ENCODE measurements at places on chromosomes 5 and 9.

- DNase-seq: no peak
These were observed 1.8 kb downstream of the TCERG1 start for GRCh38 chr5:146448783-146449519.

DNA sequence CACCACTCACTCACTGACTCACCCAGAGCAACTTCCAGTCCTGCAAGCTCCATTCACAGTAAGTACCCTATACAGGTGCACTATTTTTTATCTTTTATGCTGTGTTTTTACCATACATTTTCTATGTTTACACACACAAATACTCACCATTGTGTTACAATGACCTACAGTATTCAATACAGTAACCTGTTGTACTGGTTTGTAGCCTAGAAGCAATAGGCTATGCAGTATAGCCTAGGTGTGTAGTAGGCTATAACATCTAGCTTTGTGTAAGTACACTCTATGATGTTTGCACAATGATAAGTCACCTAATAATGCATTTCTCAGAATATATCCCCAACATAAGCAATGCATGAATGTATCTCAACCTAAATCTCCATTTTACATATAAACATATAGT, 541.1 kb downstream of the NR2F1-AS1 start:
- DNase-seq: no peak

DNA sequence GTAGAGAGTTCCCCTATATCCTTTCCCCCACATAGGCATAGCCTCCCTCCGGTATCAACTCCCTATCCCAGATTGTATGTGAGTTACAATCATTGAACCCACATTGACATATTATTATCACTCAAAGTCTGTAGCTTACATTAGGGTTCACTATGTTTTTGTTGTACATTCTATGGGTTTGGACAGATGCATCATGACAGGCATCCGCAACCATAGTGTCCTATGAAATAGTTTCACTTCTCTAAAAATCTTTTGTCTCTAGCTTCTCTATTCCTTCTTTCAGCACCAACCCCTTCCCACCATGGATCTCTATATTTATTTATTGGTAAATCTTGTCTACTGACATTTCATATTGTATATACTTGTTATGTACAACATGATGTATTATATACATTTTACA, 31.6 kb downstream of the TAF11L14 start:
- DNase-seq: no peak

DNA sequence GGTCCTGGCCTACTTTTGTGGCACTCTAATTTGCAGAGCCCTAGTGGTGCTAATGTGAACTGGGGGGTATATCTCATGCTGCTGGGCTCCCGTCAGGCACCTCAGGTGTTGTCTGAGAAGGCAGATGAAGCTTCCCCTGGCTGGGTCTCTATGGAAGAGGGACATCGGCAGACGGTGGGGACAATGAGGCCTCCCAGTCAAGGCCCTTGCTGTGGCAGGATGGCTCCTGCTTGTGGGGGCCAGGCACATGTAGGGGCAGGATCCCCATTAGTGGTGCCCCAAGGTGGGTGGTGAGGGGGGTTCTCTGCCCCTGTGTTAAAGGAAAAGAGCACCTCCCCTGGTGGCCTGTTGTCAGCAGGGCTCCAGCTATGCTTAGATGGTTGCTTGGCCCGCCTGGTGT, 192.8 kb upstream of the S1PR3 start:
- no peak for DNase-seq

DNA sequence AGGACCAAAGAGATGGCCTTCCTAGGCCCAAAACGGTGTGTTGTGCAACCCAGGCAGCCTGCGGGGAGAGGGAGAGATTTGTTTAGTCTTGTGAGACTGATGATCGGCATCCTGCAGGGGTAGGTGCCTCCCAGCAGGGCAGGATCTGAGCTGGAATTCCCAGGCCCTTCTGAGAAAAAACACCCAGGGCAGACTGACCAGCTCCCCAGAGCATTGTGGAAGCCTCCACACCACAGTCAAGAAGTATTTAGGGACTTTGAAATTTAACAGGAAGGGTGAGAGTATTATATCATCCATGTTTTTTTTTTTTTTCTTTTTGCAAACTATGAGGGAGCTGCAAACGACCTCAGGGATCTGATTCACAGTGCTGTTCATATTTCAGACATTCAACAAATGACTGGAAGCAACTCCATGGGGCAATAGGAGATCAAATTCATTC, 104.5 kb upstream of the LHFPL2 start:
- no peak for DNase-seq

DNA sequence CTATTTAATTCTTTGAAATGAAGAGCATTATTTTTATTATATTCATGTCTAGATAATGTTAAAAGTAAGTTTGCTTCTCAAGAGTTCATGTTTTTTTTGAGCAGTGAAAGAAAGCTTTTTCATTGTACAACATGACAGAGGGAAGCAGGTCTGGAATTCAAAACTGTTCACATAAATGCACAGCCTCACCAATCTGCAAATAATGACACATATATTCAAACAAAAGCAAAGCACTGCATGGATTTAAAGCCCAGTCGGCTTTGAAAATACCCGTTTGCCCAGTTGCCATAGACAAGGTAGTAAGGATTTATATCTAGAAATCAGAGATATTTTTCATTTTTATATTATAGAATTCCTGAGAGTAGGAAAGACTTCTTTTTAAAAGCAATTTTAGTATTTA, 201.8 kb downstream of the CD180 start:
- DNase-seq: no peak

GRCh38 chr5:7869474-7870136, 657 bp downstream of the MTRR start:
- DNase-seq: no peak

DNA sequence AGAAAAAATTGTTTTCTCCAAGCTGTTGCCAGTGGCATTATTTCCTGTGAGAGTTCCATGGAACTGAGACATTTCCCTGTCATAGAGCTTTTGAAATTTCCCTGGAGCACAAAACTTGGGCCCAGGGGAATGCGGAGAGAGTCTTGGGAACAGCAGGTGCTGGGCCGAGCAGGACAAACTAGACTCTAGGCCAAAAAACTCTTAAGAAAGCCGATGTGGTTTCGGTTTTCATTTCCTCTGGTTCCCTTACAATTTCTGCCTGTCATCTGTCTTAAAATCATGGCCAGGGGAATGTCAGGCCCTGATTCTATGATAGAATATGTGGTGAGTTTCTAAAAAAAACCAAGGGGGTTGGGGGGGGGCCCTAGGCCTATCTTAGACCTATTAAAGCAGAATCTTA, 4.6 kb downstream of the SLC35A4 start:
- DNase-seq: no peak

GRCh38 chr9:101026824-101027223, 1.7 kb upstream of the PLPPR1 start:
- DNase-seq: no peak

GRCh38 chr9:17846948-17847655, 268.2 kb downstream of the SH3GL2 start:
- DNase-seq: no peak

DNA sequence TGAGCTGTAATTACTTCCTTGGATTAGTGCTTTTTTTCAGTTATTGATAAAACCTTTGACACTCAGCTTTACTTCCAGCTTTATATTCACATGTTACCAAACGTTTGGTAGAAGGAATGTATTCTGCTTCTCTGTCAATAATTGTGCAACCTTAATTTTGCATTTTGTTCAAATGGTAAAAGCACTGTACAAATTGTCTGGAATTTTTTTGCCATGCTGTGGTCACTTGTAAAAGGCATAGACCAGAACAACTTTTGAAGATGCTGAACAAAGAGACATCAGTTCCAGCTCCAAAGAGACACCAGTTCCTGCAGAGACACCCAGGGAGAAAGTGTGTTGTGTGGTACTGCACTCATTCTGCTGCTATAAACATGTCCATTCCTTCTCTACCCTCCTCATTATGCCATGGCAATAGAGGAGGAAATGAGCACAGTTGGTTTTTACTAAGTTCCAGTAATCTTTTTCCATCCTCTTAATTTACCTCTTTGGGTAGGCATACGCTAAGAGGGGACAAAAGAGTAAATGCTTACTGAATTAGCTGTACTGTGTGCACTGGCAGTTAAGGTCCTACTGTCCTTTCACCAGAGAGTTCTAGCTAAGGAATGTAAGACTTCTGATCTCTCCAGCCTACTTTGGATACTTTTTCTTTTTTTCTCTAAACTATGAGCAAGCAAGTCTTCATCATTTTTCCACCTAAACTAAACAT, 387.4 kb downstream of the FGF10 start:
- no peak for DNase-seq

DNA sequence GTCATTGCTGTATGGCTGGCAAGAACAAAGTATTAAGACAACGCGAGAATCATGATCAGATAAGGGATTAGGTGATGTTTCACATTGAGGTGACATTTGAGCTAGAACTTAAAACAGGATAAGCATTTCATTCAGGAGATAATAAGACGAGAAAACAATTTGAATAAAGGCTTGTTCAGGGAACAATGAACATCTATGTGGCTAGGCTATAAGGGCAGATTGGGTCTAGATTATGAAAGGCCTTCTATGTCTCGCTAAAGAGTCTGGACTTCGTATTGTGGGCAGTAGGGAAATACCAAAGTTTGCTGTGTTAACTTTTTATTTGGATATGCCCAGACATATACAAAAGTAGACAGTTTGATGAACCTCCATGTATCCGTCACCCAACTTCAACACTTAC, 6.9 kb downstream of the MRPL22 start:
- DNase-seq: no peak

DNA sequence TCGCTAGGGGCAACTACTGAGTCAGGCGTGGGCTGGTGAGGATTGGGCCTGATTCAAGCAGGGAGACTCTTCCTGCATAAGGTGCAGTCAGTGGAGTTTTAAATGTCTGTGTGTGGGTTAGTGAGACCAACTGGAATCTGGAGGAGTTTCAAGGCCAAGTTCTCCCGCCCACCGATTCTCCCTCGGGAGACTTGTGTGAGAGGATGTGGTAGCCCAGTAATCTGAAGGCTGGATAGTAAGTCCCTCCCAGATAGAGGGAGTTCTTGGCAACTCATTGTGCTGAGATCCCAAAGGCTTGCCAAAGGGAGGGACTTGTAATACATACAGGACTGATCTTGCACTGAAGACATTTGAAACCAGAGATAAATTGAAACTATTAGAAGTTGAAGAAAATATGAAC, 51.8 kb downstream of the WDR36 start:
- no peak for DNase-seq

GRCh38 chr5:96977228-96977627, 41.3 kb downstream of the LNPEP start:
- DNase-seq: no peak

GRCh38 chr5:66660396-66660795, 64.2 kb downstream of the MAST4 start:
- DNase-seq: no peak

GRCh38 chr5:157241483-157241882, 24.4 kb upstream of the CYFIP2 start:
- no peak for DNase-seq
